Mesangial cell (primary cell): ENCODE measurements at places on chromosomes 11 and 22. TPM values are rescaled to one million over a fixed set of nuclear protein-coding genes. Genes with fewer than 3 reads are reported as not detected.

The HBG2 gene
- not detected in 2 replicates for total RNA-seq

The ANKK1 gene
- 0.13 TPM in 1 of 2 replicates, not detected in the other for total RNA-seq

The C11orf97 gene
- total RNA-seq: not detected in 2 replicates

The APLNR gene
- not detected in 2 replicates for total RNA-seq

The RIN1 gene
- 21.3 and 23.7 TPM in 2 replicates for total RNA-seq

The DDTL gene
- total RNA-seq: 0.65 and 2.9 TPM in 2 replicates

The KMT5B gene
- total RNA-seq: 7.5 and 10.8 TPM in 2 replicates

The HMOX1 gene
- 2.8 and 11.0 TPM in 2 replicates for total RNA-seq

The NEAT1 gene
- 16.5 and 75.2 TPM in 2 replicates for total RNA-seq
